Neural progenitor cell (in vitro differentiated cells): ENCODE measurements at places on chromosomes 6 and 20. TPM values are rescaled to one million over a fixed set of nuclear protein-coding genes. Genes with fewer than 3 reads are reported as not detected.

GRCh38 chr6:52976591-52977035 lies 18.5 kb downstream of the GSTA4 start:
- no peaks in the 10 kb centered on the region for H3K36me3 ChIP-seq
- H3K4me1 ChIP-seq = peaks cover 7% of the 10 kb centered on the region
- no peak overlapping the region for H3K27ac ChIP-seq
- peak; percentile 30 for DNase-seq
- no peaks in the 10 kb centered on the region for H3K27me3 ChIP-seq

DNA sequence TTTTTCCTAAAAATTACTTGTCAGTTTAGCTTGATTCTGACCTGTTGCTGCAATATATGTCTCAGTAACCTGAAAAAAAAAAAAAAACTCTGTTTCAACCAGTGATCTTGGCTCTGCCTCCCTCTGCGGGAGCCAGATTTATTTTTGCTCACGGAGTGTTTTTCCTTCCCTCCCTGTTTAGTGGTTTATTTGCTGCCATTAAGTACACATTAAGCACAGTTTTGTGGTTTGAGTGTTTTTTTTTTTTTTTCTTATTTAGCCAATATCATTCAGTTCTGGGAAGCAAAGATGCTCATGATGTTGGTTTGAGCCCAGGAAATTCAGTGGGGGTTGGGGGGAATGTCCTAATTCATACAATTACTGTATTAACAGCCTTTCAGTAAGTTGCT lies 110.1 kb upstream of the GPR6 start:
- DNase-seq = no peak
- no peaks in the 10 kb centered on the region for H3K27me3 ChIP-seq
- no peak overlapping the region for H3K4me3 ChIP-seq
- H3K4me1 ChIP-seq = no peaks in the 10 kb centered on the region
- H3K36me3 ChIP-seq = no peaks in the 10 kb centered on the region

DNA sequence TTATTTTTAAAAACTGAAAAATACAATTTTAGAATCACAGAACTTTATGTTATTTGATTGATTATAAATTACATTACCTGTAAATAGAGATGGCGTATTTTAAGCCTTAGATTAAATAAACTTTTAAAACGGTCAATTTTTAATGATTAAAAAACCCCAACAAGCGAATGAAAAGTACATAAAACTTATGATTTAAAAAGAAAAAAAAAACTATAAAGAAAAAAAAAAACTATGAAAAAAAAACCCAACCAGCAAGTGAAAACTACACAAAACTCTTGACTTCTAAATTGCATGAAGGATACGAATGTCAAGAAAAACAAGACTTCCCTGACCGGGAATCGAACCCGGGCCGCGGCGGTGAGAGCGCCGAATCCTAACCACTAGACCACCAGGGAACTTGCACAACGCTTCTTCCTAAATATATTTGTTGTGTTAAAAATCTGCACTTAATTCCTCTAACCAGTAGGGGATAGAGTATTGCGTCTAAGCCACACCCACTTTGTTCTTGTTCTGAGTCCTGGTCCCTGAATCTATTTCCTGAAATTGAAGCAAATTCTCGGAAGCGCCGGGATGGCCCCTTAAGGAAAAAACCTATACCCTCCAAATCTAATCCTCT lies 10.7 kb upstream of the NCOA7 start:
- no peak overlapping the region for H3K27ac ChIP-seq
- H3K27me3 ChIP-seq = peaks cover 14% of the 10 kb centered on the region
- H3K4me3 ChIP-seq = peak overlapping the region; percentile 89
- no peaks in the 10 kb centered on the region for H3K36me3 ChIP-seq
- no peaks in the 10 kb centered on the region for H3K4me1 ChIP-seq

DNA sequence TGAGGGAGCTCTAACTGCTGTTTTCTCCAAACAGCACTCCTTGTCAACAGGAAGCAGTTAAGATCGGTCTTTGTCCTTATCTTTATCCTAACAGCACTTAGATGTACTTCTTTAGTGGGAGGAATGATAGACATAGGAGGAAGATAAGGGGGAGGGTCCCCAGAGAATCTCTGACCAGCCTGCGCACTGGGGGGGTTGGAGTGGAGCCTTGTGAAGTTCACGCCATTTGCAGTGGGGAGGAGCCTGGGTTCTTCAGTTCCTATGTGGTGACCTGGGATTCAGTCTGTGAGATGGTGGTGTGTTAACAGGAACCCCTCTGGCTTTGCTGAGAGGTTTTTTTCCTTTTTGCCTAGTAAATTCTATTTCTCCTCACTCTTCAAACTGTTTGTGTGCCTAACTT lies 18.1 kb upstream of the ASCC3 start:
- no peak overlapping the region for H3K27ac ChIP-seq
- no peaks in the 10 kb centered on the region for H3K36me3 ChIP-seq
- no peak overlapping the region for H3K4me3 ChIP-seq
- no peaks in the 10 kb centered on the region for H3K4me1 ChIP-seq

DNA sequence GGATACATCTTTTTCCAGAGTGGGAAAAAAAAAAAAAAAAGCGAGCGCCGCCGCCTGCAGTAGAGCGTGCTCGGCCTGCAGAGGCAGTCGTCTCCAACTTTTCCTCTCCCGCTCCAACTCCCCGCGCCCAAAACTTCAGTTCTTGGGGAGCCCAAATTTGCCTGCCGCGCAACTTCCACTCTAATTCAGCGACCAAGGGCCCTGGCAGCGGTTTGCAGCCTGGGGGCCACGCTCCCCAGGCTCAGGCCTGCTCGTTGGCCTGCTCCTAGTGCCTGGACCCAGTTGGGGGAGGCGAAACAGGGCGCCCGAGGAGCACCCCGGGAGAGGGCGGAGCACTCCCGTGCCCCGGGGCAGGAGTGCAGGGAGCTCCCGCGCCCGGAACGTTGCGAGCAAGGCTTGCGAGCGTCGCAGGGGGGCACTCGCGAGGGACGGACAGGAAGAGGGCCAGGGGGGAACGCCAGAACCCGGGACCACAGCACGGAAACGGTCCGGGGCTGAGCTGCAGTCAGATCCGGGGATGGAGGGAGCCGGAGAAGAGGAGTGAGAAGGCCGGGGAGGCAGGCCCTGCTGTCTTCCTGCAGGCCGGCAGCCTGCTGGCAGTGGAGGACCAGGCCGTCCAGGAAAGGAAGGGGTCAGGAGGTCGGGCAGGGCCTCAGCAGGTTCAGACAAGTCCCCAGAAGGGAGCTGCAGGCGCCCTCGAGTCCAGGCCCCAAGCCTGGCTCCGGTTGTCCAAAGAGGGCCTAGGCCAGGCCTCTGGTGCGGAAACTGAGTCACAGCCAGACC lies at the start of gene STX16:
Gene STX16 (plus strand): TSS at position 508 of the 783 bp plus-strand sequence. CDS start 724 bp downstream, outside the sequence.
- H3K4me3 ChIP-seq = peak within 1 kb of the TSS; percentile 85
- no peaks in the 10 kb centered on the region for H3K36me3 ChIP-seq
- DNase-seq = peak; percentile 97
- H3K27me3 ChIP-seq = peaks cover 15% of the 10 kb centered on the region
- peaks cover 29% of the 10 kb centered on the region for H3K4me1 ChIP-seq

DNA sequence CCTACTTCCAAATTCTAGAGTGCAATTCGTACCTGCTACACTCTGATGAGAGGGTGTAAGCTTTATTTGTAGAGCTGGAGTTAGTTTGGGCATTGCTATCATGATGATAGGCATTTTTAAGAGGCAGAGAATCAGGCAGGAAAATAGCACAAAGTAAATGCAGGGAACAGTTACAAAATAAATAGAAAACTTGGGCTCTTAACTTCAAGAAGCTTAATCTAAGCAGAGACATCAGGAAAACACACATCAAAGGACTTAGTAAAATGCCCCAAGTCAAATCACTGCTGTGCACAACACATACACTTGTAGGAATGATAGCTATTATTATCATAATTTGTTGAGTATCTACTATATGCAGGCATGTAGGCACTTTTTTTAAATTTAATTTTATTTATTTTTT lies 381.2 kb downstream of the CD83 start:
- H3K4me3 ChIP-seq = no peak overlapping the region
- no peak for DNase-seq
- H3K4me1 ChIP-seq = peaks cover 32% of the 10 kb centered on the region

GRCh38 chr6:165159460-165159859 lies 149.9 kb downstream of the C6orf118 start:
- no peaks in the 10 kb centered on the region for H3K36me3 ChIP-seq
- no peaks in the 10 kb centered on the region for H3K4me1 ChIP-seq
- H3K27me3 ChIP-seq = no peaks in the 10 kb centered on the region
- no peak overlapping the region for H3K4me3 ChIP-seq
- DNase-seq = no peak
- no peak overlapping the region for H3K27ac ChIP-seq

- H3K4me3 ChIP-seq = no peak overlapping the region
- no peak overlapping the region for H3K27ac ChIP-seq
- no peak for DNase-seq
- no peaks in the 10 kb centered on the region for H3K27me3 ChIP-seq
Measured at GRCh38 chr20:4272225-4272624, 256.9 kb upstream of the RNF24 start.

DNA sequence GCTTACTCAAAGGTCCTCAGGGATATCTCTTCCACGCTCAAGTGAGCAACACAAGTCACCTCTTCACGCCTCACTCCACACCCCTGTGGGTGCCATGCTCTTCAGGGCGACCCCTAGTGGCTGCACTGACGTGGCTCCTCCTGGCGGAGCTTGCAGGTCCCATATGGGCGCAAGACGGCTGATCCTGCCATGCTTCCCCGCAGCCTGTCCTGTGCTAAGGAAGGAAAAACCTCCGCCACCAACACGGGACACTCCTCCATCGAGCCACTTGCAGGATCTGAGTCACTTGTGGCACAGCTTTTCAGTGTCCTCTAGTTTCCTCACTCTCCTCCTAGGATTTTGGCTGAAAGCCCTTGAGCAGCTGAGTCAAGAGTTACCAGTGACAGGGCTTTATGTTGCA lies 90.7 kb downstream of the KHDC1L start:
- DNase-seq = peak; percentile 87
- peaks cover 2% of the 10 kb centered on the region for H3K27me3 ChIP-seq
- no peaks in the 10 kb centered on the region for H3K36me3 ChIP-seq
- H3K27ac ChIP-seq = no peak overlapping the region
- no peaks in the 10 kb centered on the region for H3K4me1 ChIP-seq

- H3K27me3 ChIP-seq = no peaks in the 10 kb centered on the region
- no peak overlapping the region for H3K27ac ChIP-seq
- H3K36me3 ChIP-seq = no peaks in the 10 kb centered on the region
Measured at GRCh38 chr20:14830466-14830865, 493.1 kb upstream of the FLRT3 start.

GRCh38 chr6:45049188-45049843 lies 278.8 kb upstream of the RUNX2 start:
- H3K27me3 ChIP-seq = no peaks in the 10 kb centered on the region
- H3K4me3 ChIP-seq = no peak overlapping the region
- H3K36me3 ChIP-seq = no peaks in the 10 kb centered on the region
- peaks cover 12% of the 10 kb centered on the region for H3K4me1 ChIP-seq
- DNase-seq = no peak

GRCh38 chr20:31723319-31724078 lies 831 bp upstream of the BCL2L1 start:
- H3K4me3 ChIP-seq = peak overlapping the region; percentile 68
- peak overlapping the region; percentile 85 for H3K27ac ChIP-seq
- H3K4me1 ChIP-seq = peaks cover 32% of the 10 kb centered on the region

DNA sequence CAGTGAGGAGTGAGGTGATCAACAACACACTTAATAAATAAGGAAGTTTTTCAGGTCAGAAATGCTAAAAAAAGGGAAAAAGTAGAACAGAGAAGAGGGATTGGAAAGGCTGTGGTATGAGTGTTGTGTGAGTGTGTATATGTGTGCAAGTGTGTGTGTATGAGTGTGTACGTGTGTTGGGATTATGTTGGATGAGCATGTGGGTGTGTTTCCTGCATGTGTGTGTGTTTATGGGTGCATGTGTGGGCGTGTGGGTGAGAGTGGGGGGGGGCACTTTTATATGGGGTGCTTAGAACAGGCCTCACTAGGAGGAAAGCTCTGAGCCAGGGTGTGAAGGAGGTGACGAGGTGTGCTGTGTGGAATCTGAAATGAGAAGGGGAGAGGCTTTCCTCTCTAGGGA lies 116.8 kb upstream of the SLC22A23 start:
- no peak overlapping the region for H3K27ac ChIP-seq
- peaks cover 10% of the 10 kb centered on the region for H3K4me1 ChIP-seq
- H3K36me3 ChIP-seq = no peaks in the 10 kb centered on the region

COL9A3 gene
- 10.5 and 34.8 TPM in 2 replicates for total RNA-seq

GLP1R gene
- total RNA-seq = 0.82 and 1.3 TPM in 2 replicates

LY6G6C gene
- not detected in 2 replicates for total RNA-seq

OR2H1 gene
- not detected in 2 replicates for total RNA-seq

SYTL3 gene
- 0.25 TPM in 1 of 2 replicates, not detected in the other for total RNA-seq

PHACTR1 gene
- 2.4 and 6.1 TPM in 2 replicates for total RNA-seq

TSHZ2 gene
- 1.8 and 3.9 TPM in 2 replicates for total RNA-seq

KCNK17 gene
- 0.87 TPM in 1 of 2 replicates, not detected in the other for total RNA-seq

RAMACL gene
- 0.19 and 0.56 TPM in 2 replicates for total RNA-seq

BHLHE23 gene
- 0.22 TPM in 1 of 2 replicates, not detected in the other for total RNA-seq
